Suppressor macrophage (primary cell): ENCODE measurements at places on chromosomes 6 and 20.

GRCh38 chr6:44771647-44772415 is 384.3 kb downstream of the CDC5L start:
- no peak for DNase-seq

GRCh38 chr6:164628302-164628931 is 681.0 kb downstream of the C6orf118 start:
- DNase-seq: no peak

DNA sequence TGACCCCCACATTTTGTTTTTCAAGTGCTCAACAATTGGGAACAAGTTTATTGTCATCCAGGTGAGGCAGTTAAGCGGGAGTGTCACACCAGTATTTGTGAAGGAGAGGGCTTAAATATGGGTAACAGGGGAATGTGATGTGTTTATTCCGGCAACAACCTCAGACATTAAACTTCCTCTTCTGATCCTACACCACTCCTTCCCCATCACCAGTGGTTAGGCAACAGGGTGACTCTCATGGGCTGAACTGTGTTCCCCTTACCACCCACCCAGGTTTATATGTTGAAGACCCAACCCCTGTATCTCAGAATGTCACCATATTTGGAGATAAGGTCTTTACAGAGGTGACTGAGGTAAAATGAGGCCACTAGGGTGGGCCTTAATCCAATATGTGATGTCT is 52.1 kb upstream of the RNF182 start:
- peak; percentile 84 for DNase-seq

DNA sequence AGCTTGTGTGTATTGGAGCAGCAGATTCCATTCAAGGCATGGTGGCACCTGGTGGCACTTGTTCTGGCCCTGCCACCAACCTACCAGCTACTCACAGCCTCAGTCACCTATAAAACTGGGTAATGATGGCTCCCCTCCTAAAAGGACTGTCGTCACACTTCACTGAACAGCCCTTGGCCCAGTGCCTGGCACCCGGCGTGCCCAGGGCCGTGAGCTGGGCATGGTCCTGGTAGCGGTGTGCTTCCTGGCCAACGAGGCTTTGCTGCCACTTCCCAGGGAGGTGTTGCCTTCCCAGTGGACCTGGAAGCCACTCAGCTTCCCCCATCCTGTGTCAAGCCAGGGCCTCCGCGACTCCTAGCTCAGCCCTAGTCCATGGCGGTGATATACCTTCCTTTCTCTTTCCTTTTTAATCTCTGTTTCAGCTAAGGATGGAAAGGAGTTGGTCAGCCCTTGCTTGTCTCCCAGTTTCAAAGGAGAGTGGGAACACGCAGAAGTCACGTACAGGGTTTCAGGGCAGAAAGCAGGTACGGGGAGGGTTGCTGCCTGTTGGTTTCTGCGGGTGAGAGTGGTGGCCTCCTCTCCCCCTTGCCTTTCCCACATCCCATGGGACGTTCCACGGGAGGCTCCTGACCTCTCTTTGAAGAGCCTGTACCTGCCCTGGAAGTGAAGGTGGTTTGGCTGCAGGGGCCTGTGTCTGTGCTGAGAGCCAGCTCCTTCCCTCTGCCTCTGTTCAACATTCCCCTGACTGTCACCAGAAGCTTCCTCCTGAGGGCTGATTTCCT is 25.5 kb downstream of the ENTPD6 start:
- DNase-seq: no peak

DNA sequence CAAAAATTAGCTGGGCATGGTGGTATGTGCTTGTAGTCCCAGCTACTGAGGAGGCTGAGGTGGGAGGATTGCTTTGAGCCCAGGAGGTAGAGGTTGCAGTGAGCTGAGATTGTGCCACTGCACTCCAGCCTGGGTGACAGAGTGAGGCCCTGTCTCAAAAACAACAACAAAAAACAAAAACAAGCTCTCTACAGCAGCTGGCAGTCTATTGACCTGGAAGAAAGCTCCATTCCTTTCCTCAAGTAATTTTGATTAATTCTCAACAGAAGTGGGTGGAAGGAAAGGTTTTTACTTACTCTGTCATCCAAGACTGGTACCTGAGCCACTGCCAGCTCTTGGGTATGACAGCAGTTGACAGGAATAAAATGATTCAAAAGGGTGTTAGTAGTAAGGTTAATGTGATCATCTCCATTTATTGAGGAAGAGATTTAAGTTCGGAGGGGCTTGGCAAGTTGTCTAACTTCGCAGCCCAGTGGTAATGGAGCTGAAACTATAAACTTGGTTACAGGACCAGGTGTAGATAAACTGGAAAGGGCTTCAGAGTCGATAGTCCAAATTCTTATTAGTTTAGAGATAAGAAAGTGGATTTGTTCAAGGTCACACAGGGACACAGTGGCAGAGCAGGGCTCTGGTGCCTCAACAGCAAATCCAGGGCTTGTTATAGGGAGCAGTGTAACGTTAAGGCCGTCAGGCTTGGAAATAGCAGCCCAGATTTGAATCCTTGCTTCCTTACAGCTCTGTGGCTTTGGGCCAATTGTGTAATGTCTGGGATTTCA is 14.8 kb downstream of the SRSF3 start:
- no peak for DNase-seq

DNA sequence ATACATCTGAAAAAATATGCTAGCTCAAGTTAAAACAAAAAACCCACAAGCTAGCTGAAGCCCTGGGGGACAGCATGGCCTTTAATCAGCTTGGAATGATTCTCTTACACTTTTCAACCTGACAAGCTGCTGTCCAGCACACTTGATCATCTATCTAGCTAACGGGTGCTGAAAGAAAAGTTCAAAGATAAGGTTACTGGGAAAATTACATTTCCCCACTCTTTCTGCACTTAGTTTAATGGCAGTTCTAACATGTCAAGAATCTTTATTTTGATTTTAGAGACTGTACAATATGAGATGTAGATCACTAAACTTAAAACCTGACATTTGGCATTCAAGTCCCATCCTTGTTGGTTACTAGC is 53.4 kb downstream of the STK4 start:
- no peak for DNase-seq

- DNase-seq: peak; percentile 69
These were observed 60.8 kb downstream of the OGFRL1 start for GRCh38 chr6:71349395-71349794.

- DNase-seq: no peak
These were observed 27.4 kb upstream of the VAPB start for GRCh38 chr20:58361481-58362205.

- DNase-seq: no peak
These were observed 24.7 kb downstream of the GFOD1 start for GRCh38 chr6:13462458-13463327.

GRCh38 chr6:170080828-170081371 is 210.0 kb downstream of the DLL1 start:
- no peak for DNase-seq

- no peak for DNase-seq
These were observed 102.6 kb upstream of the ZFP64 start for GRCh38 chr20:52294106-52294628.

DNA sequence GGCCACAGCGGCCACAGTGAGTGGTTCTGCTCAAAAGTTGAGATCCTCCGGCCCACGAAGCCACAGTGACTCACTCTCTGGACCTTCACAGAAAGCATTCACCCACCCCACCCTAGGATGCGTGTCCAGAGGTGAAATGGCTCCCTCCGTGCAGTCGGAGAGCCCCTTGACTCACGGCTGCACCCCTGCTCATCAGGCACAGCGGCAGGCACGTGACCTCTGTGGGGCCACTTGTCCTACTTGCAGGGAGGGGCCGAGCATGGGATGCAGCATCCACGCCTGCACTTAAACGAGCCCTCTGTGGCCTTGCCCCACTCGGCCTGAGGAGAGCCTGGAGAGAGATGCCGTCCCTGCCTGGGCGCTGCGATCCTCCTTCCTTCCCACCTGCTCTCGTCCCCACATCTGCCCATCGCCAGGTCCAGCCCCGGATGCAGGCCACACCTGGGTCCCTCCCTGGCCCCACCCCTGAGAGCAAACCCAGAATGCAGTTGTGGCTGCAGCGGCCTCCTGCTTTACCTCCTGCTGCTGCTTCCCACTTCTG is 28.7 kb downstream of the NTSR1 start:
- DNase-seq: no peak

- DNase-seq: no peak
These were observed 109.8 kb downstream of the RPP40 start for GRCh38 chr6:4894049-4894448.

GRCh38 chr6:99613409-99613704 is 6.7 kb downstream of the PRDM13 start:
- DNase-seq: peak; percentile 54

GRCh38 chr6:11448038-11448437 is 89.5 kb upstream of the TMEM170B start:
- no peak for DNase-seq

DNA sequence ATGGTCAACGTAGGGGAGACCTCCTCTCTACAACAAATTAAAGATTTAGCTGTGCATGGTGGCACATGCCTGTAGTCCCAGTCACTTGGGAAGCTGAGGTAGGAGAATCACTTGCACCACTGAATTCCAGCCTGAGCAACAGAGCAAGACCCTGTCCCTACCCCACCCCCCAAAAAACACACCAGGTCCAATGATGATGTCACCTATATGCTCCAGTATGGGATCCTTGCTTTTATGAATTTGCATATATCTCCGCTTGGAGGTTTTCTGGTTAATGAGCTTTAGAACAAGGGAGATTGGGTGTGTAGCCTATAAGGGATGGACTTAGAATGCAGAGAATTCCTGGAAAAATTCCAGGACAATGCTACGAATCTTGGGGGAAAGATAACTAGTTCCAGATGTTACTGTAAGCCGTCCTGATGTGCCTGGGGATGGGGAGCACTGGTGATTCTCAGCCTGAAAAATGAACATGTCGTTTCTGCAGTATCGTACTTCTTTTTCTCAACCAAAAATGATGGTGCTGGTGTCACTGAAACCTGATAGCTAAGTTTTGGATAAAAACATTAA is 61.1 kb downstream of the ZBTB2 start:
- DNase-seq: no peak

GRCh38 chr6:61193771-61194170 is 1092.3 kb downstream of the KHDRBS2 start:
- no peak for DNase-seq

- peak; percentile 37 for DNase-seq
These were observed 29.1 kb downstream of the ASXL1 start for GRCh38 chr20:32387252-32387651.

DNA sequence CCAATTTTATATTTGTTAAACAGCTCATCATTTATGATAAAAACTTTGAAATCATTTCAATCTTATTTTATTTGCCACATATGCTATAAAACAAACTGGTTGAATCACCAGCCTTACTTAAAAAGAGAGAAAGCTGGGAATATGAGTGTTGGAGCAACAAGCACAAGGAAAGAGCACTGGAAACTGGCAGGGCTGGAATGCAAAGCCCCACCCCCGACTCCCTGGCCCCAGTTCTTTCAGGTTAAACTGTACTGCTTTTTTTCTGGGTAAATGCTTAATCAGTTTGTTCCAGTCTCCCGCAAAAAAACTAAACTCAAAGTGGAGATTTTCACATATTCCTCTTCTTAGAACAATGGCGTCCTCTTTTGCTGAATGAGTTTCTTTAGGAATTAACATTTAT is 433.8 kb upstream of the NOX3 start:
- no peak for DNase-seq

GRCh38 chr6:112044196-112044595 is 9.7 kb upstream of the CCN6 start:
- no peak for DNase-seq

DNA sequence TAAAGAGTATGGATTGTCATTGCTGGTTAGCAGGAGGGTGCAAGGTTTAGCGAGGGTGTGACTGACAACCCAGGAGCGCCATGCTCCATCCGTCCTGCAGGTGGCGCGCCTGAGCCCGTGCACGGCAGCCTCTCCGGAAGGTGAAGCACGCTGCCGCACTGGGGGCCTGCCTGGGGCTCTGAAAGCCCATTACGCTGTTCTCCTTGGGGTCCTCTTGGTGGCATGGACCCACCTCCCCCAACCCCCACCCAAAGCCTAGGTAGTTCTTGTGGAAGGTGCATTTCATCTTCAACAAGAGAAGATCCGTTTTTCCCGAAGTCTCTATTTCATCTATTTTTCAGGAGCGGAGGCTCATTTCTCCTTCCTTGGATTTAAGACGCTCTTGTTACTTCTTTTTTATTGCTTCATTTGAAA is 197.4 kb upstream of the KCNG1 start:
- peak; percentile 71 for DNase-seq

GRCh38 chr20:19964289-19965265 is 52.6 kb upstream of the NAA20 start:
- peak; percentile 77 for DNase-seq

GRCh38 chr6:110655821-110656220 is 159.4 kb downstream of the CDK19 start:
- DNase-seq: no peak

DNA sequence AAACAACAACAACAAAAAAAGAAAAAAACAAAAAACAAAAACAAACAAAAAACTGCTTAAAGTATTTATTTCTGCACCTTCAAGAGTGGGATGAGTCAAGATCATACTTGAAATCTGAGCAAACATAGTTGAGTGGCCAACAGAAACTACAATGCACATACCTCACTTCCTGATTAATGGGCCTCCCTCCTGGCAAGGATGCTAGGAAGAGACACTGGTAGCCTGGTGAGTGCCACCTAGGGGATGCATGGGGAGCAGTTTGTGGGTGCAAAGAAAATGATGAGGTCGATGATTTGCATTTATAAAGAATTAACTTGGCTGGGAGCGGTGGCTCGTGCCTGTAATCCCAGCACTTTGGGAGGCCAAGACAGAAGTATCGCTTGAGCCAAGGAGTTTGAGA is 808.1 kb downstream of the MAFB start:
- peak; percentile 31 for DNase-seq
